Naive thymus-derived CD8-positive, alpha-beta T cell (primary cell): ENCODE measurements at places on chromosomes 1 and 21.

DNA sequence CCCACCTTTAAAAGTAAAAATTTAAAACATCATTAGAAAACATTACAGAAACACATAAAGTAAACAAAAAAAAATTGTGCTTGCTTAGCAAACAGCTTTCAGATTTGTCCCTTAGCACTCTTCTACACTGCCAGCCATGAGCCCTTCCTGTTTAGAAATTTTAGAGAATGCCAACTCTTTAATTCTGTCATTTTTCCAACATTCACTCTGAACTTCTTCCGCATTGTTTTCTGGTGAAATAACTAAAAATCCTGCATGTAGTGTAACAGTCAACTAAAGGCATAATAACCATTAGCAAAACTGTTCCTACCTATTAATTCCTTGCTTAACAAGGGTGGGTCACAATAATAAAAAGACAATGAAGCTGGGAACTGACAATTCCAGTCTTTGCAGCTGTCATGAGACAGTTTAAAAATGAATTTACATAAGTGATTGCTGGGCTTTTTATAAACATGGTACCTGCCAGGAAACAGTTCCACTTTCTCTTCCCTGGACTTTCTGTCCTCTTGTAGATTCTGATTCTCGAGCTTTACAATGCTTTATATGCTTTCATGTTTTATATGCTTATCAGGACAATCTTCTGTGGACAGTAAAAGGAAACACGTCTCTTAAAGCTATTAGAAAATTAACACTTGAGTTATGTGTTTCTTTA is 19.0 kb downstream of the GNG12 start:
- no peak for DNase-seq

DNA sequence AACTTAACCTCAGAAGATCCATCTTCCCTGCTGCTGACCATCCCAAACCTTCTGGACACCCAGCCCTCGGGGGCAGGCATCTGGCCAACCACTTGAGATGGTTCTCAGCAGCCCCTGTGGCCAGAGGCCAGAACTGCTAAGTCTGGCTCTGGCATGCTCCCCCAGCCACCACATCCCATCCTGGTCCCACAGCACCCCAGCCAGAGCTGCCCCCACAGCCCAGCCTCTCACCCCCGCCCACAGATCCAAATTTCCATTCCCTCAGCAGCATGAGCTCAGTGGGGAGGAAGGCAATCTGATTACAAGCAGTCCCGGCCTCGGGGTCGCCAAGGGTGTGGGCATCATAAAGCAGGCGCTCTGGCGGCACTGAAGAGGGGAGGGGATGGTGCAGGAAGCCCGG is 45.6 kb downstream of the GLIS1 start:
- DNase-seq, result no peak

GRCh38 chr21:32412162-32413014 is at the start of gene EVA1C:
Gene EVA1C, plus strand, starts transcription at chr21:32412706. Its CDS starts 148 bp downstream, at chr21:32412854.
- DNase-seq, result peak; percentile 80

- DNase-seq, result peak; percentile 16
Measured at GRCh38 chr21:26070822-26071425, 99.6 kb downstream of the APP start.

- peak; percentile 52 for DNase-seq
Measured at GRCh38 chr1:168603501-168604110, 27.2 kb downstream of the XCL1 start.

DNA sequence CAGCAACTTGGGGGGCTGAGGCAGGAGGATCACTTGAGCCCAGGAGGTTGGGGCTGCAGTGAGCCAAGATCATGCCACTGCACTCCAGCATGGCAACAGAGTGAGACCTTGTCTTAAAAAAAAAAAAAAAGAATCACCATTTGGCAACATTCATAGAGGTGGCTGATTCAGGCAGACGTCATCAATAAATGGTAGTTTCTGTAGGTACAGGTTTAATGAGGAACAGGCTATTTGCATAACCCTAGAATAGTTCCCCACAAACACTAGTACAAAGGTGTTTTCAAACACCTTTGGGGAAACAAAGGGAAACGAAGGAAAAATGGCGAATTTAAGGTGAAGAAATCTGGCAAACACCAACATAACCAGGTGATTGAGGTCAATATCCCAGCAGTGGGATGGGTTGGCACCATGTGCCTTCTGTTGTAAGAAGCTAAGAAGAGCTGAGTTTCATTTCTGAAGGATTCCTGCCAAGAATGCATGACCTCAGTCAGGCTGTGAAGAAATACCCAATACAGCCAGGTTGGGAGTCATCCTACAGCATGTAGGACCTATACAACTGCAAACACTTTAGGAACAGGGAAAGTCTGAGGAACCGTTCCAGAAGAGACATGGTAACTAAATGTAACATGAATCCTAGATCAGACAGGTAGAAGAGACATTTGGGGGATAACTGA is 5.6 kb downstream of the LPAR3 start:
- no peak for DNase-seq

GRCh38 chr1:175218786-175219434 is 26.3 kb upstream of the KIAA0040 start:
- no peak for DNase-seq

DNA sequence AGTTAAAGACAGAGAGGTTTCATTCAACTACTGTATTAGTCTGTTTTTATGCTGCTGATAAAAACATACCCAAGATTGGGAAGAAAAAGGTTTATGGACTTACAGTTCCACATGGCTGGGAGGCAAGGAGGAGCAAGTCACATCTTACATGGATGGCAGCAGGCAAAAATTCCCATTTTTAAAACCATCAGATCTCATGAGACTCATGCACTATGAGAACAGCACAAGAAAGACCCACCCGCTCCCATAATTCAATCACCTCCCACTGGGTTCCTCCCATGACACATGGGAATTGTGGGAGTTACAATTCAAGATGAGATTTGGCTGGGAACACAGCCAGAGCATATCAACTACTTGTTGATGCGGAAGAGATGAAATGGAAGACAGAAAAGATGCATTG is 9.2 kb downstream of the GPR161 start:
- DNase-seq, result no peak

DNA sequence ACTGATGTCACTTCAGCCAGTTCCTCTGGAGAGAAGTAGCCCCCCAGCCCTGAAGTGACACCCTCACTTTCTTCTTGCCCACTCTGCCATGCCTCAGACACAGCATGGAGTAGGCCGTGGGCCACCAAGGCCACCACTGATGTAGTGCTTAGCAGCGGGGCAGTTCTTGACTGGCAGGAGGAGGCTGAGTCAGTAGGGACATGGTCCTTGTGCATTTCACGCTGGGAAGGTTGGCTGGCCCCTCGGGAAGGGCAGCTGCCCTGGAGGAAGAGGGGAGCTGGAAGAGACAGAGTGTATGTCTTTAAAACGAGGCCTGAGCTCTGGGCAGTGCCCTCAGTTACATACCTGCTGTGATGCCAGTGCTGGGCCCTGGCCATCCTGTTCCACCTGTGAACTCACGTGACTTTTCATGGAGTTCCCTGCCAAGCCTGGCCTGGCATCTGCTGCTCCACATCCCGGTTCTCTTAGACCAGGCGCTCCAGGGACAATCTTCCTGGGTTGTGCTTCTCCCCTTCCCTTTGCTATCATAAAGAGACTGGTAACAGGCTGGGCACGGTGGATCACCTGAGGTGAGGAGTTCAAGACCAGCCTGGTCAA is 158.6 kb upstream of the TMEM51 start:
- no peak for DNase-seq

DNA sequence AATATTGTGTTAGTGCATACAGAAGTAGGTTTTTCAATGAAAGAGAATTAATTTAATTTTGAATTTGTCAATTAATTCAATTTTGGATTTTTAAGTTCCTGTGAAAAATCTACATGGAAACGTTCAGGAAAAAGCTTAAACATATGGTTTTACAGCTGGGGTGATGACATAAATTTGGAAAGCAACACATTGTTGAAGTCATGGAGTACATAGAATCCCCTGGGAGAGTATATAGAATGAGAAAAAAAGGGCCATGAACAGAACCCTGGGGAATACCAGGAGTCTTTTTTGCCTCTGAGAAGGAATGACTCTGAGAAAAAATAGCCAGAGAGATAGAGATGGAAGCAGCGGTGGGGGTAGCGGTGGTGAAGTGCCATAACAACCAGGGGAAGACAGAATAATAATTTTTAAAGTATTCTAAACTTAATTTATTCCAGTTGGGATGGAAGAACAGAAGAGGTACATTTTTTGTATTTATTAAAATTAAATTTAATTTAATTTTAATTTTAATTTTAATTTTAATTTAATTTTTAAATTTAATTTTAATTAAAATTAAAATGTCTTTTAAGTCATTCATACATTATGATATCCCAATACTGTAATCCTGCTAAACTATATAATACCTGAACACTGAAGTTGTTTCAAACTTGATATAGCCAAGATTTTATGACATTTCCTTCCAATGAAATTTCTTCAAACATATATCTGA is 48.9 kb downstream of the NME7 start:
- DNase-seq, result no peak

DNA sequence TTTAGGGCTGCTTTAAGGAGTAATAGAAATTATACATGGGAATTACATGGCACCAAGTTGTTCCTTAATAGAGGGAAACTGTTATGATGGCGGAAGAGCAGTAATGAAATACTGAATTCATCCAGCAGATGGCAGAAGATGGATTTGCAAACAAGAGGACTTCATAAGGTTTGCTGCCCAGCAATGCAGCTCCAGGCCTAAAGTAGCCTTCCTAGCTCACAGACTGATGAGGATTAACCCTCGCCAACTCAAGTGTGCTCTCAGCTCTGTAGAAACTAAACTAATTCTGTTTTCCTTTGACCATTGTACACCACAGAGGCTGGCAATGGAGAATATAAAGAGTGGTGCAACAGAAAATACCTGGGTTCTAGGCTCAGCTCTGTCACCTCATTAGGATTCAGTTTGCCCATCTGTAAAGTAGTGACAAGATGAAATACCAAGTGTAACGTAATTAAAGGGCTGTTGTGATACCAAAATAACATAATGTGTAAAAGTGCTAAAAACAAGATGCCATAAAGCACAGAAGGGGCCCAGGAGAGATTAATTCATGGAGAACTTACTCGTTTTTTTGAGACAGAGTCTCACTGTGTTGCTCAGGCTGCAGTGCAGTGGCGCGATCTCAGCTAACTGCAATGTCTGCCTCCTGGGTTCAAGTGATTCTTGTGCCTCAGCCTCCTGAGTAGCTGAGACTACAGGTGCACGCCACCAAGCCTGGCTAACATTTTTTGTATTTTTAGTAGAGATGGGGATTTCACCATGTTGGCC is 102.4 kb upstream of the SERBP1 start:
- peak; percentile 26 for DNase-seq

DNA sequence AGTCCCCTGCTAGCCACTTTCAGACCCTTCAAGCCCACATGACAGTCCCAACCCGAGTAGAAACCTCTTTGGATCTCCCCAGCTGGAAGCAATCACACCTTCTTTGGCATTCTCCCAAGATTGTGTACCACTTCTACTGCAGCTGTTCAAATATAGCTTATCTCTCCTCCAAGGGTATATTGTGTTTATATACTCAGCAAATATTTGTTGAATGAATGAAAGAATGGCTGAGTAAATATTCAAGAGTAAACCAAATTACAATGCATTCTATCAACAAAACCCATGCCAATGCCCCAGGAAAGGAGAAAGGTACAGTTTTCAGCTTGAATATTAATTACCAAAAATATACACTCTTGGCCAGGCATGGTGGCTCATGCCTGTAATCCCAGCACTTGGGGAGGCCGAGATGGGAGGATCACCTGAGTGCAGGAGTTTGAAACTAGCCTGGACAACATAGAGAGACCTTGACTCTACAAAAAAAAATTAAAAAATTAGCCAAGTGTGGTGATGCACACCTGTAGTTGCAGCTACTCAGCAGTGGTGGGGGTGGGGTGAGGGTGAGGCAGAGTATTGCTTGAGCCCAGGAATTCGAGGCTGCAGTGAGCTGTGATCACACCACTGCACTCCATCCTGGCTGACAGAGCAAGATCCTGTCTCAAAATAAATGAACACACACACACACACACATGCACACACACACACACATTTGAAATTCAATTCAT is 68.5 kb downstream of the NIBAN1 start:
- no peak for DNase-seq

- peak; percentile 46 for DNase-seq
Measured at GRCh38 chr21:43275421-43276211, 106.8 kb downstream of the CRYAA start.

DNA sequence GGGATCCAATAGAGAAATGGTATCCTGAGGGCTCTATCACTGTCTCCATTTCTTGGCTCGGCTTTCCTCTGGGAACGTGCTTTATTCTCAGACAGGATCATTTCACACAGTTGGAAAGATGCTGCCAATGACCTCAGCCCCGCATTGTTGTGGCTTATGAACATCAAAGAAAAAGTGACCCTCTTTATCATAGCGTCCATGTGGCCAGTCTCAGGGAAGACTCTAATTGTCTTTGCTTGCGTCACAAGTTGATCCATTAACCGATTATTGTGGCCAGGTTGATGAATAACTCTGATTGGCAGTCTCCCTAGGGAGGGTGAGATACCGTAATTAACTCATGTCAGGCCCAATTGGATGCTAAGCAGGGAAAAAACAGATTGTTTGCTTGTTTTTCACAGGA is 10.4 kb upstream of the TMEM9 start:
- DNase-seq, result no peak

- no peak for DNase-seq
Measured at GRCh38 chr1:239723776-239724367, 337.5 kb downstream of the CHRM3 start.

GRCh38 chr1:99548943-99549605 is 96.8 kb upstream of the PALMD start:
- no peak for DNase-seq

- no peak for DNase-seq
Measured at GRCh38 chr1:34083974-34084373, 81.1 kb downstream of the CSMD2 start.

GRCh38 chr1:38190983-38191382 is 144.4 kb upstream of the POU3F1 start:
- DNase-seq, result no peak

DNA sequence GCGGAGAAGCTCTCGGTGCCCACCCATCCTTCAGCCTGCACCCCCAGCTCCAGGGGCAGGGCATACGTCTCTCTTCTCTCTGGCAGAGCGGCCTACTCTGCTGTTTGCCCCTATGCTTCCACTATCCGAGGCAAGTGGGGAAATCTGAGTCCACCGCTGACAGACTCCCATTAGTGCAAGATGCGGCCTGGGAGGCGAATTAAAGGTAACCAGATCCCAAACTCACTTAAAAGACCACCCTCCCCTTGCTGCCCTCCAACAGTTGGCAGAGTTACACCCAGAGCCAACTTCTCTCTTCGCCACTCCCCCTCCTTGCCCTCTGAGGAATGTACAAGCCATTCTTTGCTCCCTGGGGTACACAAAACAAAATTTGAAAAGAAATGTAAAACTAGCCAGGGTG is 6.4 kb downstream of the FOXD3 start:
- no peak for DNase-seq

DNA sequence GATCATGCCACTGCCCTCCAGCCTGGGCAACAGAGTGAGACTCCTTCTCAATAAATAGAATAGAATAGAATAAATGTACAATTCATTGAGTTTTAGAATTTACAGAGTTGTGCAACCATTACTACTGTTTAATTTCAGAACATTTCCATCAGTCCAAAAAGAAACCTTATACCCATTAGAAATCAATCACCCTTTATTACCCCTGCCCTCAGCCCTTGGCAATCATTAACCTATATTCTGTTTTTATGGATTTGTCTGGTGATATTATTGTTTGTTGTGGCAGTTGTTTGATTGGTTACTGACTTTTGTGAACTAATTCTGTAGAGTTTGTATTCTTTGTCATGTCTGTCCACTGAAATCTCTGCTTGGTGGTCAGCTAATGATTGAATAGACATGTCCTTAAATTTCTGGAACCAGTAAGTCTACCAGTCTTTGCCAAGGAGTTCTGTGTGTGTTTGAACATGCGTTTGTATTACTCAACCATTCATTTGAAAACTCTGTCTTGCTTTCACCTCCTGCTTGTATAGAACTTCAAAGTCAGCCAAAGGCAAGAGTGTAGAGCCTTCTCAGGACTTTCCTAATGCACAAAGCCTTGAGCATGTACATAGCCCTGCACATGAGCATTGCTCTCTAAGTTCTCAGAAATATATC is 208.8 kb downstream of the GPR52 start:
- no peak for DNase-seq
